ENCODE measurements at places on chromosomes 1 and 21.
A peak's percentile ranks its signal among the peaks of the same experiment; 100 is the strongest.

- DNase-seq: no peak
- H3K36me3 ChIP-seq: no peaks in the 10 kb centered on the region
- H3K27me3 ChIP-seq: no peaks in the 10 kb centered on the region
- 0 out of 2 replicates have a peak overlapping the region, but pooled peaks have one; percentile 3 for H3K27ac ChIP-seq
Observed at GRCh38 chr1:46569116-46569515, 17.7 kb upstream of the KNCN start.

- peak overlapping the region; percentile 99 for H3K4me3 ChIP-seq
- peak overlapping the region; percentile 91 for H3K27ac ChIP-seq
- no peak for DNase-seq
- H3K27me3 ChIP-seq: no peaks in the 10 kb centered on the region
Observed at GRCh38 chr1:32816676-32817158, 441 bp downstream of the YARS1 start.

DNA sequence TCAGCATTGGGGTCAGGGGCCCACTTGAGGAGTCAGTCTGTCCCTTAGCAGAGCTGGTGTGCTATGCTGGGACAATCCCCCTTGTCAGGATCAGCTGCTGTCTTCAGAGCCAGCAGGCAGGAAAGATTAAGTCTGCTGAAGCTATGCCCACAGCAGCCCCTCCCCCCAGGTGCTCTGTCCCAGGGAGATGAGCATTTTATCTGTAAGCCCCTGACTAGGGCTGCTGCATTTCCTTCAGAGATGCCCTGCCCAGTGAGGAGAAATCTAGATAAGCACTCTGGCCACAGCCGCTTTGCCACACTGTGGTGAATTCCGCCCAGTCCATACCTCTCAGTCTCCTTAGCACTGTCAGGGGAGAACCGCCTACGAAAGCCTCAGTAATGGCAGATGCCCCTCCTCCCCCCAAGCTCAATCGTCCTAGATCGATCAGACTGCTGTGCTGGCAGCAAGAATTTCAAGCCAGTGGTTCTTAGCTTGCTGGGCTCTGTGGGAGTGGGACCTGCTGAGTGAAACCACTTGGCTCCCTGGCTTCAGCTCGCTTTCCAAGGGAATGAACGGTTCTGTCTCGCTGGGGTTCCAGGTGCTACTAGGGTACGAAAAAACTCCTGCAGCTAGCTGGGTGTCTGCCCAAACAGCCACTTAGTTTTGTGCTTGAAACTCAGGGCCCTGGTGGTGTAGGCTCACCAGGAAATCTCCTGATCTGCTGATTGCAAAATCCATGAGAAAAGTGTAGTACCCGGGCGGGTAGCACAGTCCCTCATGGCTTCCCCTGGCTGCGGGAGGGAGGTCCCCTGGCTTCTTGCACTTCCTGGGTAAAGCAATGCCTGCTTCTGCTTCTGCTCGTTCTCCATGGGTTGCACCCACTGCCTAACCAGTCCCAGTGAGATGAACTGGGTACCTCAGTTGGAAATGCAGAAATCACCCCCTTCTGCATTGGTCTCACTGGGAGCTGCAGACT is 25.1 kb upstream of the TP53BP2 start:
- no peak overlapping the region for H3K27ac ChIP-seq
- no peaks in the 10 kb centered on the region for H3K36me3 ChIP-seq
- no peak for DNase-seq
- no peaks in the 10 kb centered on the region for H3K4me1 ChIP-seq
- no peak overlapping the region for H3K4me3 ChIP-seq
- H3K27me3 ChIP-seq: no peaks in the 10 kb centered on the region

DNA sequence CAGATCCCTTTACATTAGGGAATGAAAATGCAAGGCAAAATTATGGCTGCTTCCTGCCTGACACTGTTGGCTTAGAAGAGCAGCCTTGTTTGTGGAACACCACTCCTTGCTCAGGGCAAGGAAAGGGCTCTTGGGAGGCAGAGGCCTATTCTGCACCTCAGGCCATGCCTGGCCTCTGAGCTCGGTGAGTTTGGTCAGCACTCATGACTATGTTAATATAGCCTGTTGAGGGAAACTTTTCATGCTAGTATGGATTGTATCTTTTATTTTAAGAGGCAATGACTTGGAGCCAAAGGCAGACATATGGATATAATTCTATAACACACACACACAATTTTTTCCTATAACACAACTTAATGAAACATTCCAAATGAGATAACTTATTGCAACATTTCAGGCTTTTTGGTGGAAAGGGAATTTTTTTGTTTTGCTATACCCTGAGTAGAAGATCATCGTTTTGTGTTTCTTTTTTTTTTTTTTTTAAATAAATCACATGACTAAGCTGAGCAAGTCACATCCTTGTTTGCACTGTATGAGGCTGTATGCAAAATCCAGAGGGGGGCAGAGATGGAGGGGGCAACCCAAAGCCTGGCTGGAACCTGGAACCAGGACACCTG is 5.6 kb upstream of the YRDC start:
- no peaks in the 10 kb centered on the region for H3K27me3 ChIP-seq
- no peak overlapping the region for H3K4me3 ChIP-seq
- peaks cover 5% of the 10 kb centered on the region for H3K36me3 ChIP-seq

GRCh38 chr1:167905671-167906070 is 8.3 kb downstream of the ADCY10 start:
- H3K27me3 ChIP-seq: no peaks in the 10 kb centered on the region
- peaks cover 5% of the 10 kb centered on the region for H3K4me1 ChIP-seq
- no peak overlapping the region for H3K27ac ChIP-seq
- no peaks in the 10 kb centered on the region for H3K36me3 ChIP-seq
- no peak overlapping the region for H3K4me3 ChIP-seq
- no peak for DNase-seq

DNA sequence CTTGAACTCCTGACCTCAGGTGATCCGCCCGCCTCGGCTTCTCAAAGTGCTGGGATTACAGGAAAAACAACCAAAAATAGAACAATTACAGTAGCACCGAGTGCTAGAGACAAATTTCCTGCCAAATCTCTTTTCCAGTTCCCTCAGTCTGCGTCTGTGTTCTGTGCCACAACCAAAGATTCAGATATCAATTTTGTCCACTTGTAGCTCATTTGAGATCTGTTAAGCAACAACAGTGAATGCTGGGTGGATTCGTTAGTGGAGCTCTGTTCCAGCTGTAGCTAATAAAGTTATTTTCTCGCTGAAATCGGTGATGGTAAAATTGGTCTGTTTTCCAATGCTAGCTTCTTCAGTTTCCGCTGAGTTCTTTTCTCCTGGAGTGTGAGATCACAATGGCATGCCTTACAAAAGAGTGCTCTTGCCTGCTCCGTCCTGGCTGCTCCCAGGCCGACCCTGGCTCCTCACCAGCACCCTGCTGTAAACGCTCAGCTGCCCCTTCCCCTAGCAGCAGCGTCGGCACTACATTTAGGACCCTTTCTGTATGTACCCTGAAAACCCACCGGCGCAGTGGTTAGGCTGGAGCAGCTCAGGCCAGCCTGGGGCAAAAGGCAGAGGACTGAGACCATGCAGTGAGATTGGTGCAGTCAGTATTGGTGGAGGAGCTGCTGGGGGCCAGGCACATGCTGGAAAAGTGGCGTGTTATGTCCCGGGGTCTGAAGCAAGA is 395.4 kb downstream of the KIF26B start:
- no peak overlapping the region for H3K4me3 ChIP-seq
- H3K27me3 ChIP-seq: no peaks in the 10 kb centered on the region
- peaks cover 9% of the 10 kb centered on the region for H3K4me1 ChIP-seq
- H3K36me3 ChIP-seq: no peaks in the 10 kb centered on the region
- H3K27ac ChIP-seq: no peak overlapping the region

DNA sequence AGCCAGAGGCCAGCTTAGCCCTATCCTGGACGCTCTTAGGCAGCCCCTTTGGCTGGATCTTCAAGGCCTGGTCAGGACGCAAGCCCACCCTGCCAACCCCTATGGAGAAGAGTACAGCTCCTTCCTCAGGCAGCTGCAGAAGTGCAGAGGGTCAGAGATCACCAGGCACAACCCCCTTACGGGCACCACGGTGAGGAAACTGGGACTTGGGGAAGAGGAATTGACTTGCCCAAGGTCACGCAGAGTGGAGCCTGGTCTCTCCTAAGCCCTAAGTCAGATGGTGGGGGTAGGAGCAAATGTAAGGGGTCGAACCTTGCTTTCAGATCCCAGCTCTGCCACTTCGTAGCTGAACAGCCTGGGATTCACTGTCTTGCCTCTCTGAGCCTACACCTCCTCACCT is 3.7 kb downstream of the E2F2 start:
- no peak overlapping the region for H3K27ac ChIP-seq
- peaks cover 18% of the 10 kb centered on the region for H3K4me1 ChIP-seq
- H3K36me3 ChIP-seq: no peaks in the 10 kb centered on the region
- H3K27me3 ChIP-seq: peaks cover 11% of the 10 kb centered on the region
- no peak overlapping the region for H3K4me3 ChIP-seq
- no peak for DNase-seq

DNA sequence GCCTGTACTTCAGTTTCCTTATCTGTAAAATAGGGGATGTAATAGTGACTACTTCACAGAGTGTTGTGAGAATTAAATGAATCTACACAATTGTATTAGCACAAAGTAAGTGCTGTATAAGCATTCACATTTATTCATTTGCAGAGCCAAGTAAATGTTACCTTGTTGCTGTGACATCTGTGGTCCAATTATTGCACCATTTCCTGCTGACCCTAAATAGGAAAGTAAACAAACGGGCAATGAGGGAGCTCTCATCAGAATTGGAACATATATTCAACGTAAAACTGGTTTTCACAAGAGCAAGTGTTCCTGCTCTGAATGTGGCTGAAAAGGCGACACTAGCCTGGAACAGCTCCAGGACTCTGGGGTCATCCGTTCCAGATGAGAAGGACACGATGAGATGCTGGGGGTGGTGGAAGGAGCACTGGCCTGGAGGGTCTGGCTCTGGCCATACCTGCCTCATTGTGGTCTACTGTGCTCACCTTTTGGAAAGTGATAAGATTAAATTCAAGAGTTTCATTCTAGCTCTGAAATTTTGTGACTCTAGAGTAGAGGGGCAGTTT is 34.5 kb downstream of the PROX1 start:
- DNase-seq: no peak
- no peaks in the 10 kb centered on the region for H3K36me3 ChIP-seq
- no peak overlapping the region for H3K27ac ChIP-seq
- no peak overlapping the region for H3K4me3 ChIP-seq
- H3K27me3 ChIP-seq: no peaks in the 10 kb centered on the region
- H3K4me1 ChIP-seq: no peaks in the 10 kb centered on the region

GRCh38 chr1:93640656-93641440 is 40.8 kb downstream of the BCAR3 start:
- peaks cover 4% of the 10 kb centered on the region for H3K4me1 ChIP-seq
- H3K27ac ChIP-seq: no peak overlapping the region
- no peaks in the 10 kb centered on the region for H3K36me3 ChIP-seq
- no peaks in the 10 kb centered on the region for H3K27me3 ChIP-seq
- DNase-seq: no peak

GRCh38 chr1:183791319-183791718 is 13.6 kb upstream of the RGL1 start:
- DNase-seq: no peak

GRCh38 chr1:208525417-208525816 is 281.2 kb upstream of the PLXNA2 start:
- H3K4me1 ChIP-seq: no peaks in the 10 kb centered on the region
- DNase-seq: peak; percentile 1
- H3K4me3 ChIP-seq: no peak overlapping the region
- no peak overlapping the region for H3K27ac ChIP-seq
- no peaks in the 10 kb centered on the region for H3K27me3 ChIP-seq

DNA sequence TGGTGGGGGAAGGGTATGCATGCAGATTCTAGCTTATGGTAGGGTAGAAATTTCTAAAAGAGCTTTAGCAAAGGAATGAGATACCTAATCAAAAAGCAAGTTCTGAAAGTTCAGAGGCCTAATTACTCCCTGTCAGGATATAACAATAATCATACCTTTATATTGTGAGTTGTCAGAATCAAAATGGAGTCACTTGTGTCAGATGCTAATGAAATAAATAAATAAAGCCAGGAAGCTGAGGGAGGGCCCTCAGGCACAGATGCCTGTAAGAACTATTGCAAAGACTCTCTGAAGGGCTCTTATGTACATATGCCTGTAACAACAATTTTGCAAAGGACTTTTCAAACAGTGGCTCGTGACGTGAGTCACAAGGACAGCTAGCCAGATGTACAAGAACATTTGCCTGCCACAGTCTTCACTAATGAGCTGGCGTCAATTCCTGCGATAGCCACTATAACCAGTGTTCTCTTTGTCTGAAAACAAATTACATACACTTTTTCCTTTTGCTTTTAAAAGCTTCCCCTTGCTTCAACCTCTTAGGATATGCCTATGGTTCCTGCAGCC is 27.4 kb upstream of the DNASE2B start:
- no peak overlapping the region for H3K4me3 ChIP-seq
- no peak for DNase-seq
- no peaks in the 10 kb centered on the region for H3K36me3 ChIP-seq
- H3K27me3 ChIP-seq: no peaks in the 10 kb centered on the region
- no peaks in the 10 kb centered on the region for H3K4me1 ChIP-seq

DNA sequence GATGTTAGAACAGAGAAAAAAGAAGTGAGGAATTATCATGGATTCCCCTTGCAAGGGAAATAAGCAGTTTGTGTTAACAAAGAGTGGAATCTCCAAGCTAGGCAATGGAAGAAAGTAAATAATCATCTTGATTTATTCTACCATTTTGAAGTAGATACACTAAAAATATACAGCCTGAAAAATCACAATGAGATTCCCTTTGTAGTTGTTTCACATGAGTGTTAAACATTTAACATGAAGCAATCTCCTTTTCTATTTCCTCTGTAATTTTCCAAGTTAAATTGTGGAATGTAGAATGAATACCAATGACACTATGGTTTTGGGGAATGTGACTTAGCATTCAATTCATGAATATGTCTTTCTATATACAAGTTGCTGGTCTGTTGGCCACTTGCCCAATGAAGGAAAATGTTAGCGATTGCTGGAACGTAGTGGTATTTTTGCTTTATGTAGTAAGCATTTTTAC is 5.7 kb downstream of the TGFB2 start:
- no peak overlapping the region for H3K27ac ChIP-seq
- H3K36me3 ChIP-seq: no peaks in the 10 kb centered on the region
- H3K4me1 ChIP-seq: peaks cover 2% of the 10 kb centered on the region
- no peak overlapping the region for H3K4me3 ChIP-seq
- H3K27me3 ChIP-seq: no peaks in the 10 kb centered on the region
- DNase-seq: no peak

DNA sequence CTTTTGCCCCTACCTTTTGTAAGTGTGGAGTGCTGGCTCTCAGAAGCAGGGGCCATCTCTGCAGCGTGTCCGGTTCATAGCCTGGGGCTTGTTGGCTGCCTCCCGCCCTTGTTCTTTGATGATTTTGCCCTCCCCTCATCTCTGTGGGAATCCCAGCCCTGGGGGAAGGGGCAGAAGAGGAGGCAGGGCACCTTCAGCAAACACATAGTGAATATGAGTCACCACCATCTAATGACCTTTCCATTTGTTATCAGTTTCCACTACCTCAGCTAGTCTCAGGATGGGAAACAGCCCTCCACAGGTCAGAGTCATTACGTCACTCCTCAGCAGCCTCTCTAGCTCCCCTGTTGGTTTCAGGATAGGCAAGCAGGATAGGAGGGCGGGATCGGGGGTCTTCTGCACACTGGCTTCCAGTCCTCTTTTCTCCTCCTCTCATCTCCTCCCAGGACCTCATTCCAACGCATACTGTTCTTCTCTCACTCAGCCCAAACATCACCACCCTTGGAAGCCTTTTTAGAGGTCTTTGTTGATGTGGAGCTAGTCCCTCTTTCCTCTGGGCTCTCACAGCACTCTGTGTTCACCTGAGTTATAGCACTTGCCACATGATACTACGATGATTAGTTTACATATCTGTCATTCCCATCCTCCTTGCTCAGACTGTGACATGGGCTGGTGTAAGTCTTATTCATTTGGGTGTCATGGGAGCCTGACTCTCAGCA is 15.8 kb downstream of the GADD45A start:
- no peaks in the 10 kb centered on the region for H3K36me3 ChIP-seq
- no peaks in the 10 kb centered on the region for H3K4me1 ChIP-seq
- H3K27me3 ChIP-seq: no peaks in the 10 kb centered on the region
- peak; percentile 31 for DNase-seq
- no peak overlapping the region for H3K4me3 ChIP-seq
